GM12891 (cell line): ENCODE measurements at places on chromosomes 2 and 18.
A peak's percentile ranks its signal among the peaks of the same experiment; 100 is the strongest.

DNA sequence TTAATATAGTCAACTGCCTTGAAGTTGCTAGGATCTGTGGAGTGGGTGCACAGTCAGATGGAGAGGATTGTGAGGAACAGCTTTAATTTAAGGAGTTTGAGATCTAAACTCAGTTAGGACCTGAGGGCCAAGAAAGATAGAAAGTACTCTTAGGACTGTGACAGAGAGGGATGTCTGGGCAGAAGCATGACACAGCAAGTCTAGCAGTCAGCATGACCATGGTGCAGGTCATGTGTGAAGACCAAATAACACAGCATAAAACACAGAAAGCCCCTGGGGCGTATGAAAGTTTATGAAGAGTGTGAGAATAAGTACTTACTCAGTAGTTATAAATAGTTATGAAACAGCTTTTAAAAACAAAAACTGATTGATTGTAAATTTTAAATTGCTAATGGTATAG is 107.2 kb downstream of the GALNT1 start:
- DNase-seq = no peak

- no peak for DNase-seq
These were observed 121.7 kb upstream of the TACR1 start for GRCh38 chr2:75320898-75321598.

DNA sequence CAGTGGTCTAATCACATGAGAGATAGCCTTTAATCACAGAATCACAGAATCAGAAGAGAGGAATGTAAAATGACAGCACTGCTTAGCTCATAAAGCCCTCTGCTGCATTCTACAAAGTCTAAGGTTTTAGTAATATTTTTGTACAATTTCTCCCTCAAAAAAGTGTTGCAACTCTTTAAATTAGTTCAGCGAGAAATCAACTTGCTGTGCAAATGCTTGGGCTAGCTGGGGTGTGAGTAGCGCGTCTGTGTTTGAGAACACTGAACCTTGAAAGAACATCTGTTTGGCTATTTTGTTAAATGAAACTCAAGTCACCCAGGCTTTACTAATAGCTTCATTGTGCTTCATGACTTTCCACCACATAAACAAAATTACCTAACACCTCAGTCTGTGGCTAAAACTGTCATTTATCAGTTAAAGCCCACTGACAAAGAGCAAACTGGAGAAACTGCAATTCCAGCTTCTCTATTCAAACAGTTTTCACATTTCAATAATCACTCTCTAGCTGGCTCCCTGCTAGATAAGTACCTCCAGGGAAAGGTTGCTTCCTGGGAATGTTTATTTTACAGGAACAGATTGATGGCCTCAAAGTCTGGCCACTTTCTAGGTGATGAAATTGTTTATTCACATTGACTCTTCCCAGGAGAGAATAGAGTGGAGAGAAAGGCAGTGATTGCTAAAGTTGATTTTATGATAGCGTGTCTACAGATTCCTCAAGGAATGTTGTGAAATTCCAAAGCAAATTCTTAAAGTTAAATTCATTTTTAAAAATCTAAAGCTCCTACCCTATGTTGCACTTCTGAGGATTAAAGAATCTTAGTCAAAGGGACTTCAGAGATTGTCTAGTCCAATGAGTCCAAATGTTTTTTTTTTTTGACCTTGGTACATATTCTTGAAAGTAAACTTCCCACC is 36.0 kb upstream of the STAT1 start:
- no peak for DNase-seq

DNA sequence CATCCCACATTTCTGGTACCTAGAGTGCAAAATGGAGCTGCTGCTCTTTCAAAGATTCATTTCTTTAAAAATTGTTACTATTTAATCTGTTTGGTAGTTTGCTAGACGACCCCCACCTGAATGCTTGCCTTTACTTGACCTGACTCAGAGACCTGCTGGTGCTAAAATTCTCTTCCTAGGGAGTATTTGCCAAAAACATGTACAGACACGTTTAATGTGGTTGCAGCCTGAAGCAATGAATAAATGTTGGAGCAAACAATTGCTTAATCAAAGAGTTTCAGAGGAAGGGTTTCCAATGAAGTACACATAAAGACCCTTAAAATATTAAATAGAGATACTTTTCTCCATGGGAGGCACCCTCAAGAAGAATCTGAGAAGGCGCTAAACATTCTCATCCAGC is 734.4 kb downstream of the CBLN2 start:
- DNase-seq = no peak

DNA sequence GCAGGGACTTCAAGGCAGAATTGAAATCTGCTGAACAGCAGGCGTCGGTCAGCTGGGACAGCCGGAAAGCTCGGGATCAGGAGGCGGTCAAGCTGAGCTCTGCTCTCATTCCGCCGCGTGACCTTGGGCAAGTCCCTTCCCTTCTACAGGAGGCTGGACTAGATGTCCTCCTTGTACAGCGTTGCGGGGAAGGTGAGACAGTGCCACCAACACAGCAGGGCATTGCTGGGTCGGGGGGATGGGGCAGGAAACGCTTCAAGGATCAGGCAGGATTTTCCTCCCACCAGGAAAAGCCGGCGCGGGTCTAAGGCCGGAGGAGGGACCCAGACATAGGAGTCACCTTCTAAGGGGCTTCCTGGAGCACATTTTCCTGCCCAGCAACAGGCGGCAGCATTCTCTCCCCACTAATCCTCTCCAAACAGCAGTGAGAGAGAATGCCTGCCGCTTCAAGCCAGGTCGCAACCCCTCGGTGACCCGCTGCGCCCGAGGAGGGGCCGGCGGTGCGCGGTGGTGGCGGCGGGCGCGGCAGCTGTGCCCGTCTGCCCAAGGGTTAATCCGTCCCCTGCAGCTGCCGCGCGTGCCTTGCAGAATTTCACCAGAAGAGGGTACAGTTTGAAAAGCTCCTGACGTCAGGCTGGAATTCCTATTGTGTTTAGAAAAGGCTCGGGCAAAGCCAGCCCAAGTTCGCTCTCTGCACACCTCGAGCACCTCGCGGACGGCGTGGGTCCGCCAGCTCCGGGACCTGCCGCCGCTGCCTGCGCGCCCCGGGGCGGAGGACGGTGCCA is at the start of gene KCNF1:
KCNF1 (plus strand) TSS at position 644 of the 785 bp plus-strand sequence. CDS start 493 bp downstream, outside the sequence.
- no peak for DNase-seq

DNA sequence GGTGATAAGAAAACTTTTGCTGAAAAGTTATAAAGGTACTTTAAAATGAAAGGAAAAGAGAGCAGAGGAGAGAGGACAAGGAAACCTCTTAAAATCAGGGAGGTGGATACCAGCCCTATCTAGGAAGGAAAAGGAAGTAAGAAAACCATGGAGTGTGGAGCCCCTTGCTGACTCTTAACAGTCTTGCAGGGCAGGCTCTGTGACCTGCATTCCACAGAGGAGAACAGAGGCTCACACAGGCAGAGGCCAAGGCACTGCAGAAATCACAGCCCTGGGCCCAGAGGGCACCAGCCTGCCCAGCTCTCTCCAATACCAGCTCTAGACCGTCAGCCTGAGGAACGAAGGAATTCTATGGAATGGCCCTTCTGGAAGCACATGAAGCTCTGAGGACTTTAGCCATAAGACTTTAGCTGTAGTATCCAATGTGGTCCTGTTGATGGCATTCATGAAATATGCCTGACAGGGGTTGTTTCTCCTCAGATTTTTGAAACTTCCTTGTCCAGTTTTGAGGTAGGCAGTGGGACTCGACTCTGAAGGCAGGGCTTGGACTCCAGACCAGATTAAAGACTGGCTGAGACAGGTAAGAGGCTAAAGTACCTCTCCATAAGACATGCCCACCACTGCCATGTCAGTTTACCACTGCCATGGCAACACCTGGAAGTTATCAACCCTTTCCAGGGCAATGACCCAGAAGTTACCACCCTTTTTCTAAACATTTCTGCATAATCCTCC is 216.3 kb downstream of the ANAPC1 start:
- no peak for DNase-seq

DNA sequence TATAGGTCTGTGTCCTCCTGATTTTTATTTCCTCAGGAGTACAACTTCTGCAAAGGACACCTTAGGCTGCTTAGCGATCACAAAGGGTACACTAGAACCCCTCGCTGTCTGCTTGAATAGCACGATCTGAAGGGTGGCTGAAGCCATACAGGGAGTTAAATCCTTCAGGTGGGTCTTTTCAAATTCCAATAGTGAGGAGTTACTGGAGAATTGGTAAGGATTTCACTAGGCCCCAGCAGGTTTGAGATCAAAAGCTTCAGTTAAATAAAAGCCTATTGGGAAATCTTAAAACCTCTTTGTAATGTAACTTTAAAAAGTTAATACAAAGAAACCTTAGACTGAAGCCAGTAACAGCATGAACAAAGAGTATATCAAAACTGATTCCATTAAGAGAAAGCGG is 613.1 kb downstream of the ZEB2 start:
- no peak for DNase-seq

- DNase-seq = no peak
These were observed 172.9 kb downstream of the WDR7 start for GRCh38 chr18:56823986-56824565.

DNA sequence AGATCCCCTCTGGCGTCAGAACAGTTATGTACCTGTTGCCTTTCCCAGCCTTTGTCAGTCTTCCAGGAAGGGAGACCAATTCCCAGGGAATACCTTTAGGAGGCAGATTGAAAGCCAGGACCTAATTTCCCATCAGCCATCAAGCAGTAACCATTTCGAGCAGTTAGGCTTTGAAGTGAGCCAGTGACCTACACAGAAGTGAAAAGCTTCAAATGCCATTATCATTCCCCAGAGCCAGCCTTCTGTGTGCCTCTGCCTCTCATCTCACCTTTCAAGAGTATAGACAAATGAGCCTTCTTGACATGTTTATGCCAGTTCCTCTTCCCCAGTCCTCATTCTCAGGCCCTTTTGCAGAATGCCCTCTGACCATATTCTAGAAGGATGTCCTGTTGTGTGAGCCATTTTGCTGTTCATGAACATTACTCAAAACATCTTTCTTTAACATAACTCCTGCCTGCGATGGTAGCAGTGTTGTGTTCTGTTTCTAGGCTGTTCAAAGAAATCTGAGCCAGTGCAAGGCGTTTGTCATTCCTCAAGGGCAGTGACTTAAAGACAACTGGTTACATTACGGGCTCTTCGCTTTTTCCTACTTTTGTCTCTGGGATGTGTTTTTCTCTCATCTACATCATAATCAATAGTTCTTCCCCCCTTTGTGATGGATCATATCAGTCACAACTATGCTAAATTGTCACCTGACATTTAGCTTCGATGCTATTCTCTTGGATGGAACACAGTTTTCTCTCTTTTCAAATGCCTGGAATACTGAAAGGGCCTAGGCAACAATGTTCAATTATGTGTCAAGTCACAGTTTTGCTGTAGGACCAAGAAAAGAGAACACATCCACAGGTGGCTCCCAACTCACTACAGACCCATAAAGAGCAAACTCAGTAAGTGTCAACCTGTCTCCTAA is 138.6 kb downstream of the ALK start:
- DNase-seq = no peak

GRCh38 chr2:108370080-108370479 is 7.7 kb upstream of the SULT1C4 start:
- DNase-seq = no peak

GRCh38 chr2:71545572-71546274 is 92.4 kb downstream of the DYSF start:
- DNase-seq = peak; percentile 56

DNA sequence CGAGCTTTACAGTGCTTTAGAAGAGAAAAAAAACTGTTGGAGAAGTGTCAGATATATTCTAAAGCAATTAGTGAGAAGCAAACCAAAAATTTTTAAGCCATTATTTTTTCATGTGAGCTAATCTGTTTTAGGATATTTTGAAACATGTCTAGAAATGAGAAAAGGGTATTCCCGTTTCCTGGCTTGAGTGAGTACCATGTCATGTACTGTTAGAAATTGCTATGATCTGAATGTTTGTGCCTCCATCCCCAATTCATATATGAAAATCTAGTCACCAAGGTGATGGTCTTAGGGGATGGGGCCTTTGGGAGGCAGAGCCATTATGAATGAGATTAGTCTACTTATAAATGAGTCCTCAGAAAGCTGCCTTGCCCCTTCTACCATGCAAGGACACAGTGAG is 493.3 kb upstream of the GCFC2 start:
- DNase-seq = no peak

DNA sequence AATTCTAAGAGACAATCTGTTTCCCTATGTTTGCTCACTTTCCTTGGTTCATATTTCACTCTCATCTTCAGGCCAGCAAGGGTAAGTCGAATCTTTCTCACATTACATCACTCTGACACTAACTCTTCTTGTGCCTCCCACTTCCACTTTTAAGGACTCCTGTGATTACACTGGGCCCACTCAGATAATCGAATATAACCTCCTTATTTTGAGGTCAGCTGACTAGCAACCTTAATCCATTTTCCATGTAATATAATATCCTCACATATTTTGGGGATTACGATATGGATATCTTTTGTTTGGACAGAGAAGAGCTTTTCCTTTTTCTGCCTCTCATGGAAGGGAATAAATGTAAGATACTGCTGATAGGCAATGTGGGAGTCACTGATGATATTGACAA is 2015.7 kb upstream of the LRRTM1 start:
- DNase-seq = no peak

DNA sequence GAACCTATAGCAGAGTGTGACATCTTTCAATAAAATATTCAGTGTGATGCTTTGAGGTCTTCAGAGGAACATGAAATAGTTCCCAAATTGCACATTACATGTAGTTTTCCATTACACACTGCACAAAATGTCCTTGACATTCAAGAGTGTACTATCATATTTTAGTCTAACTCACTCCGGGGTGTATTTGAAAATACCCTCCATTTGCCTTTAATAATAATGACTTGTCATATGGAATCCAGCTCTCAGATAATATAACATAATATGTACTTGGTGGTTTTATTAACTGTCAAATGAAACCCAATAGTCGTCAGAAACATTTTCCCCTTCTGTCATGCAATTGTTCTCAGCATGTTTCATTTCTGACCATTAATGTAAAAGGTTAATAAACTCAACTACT is 176.7 kb upstream of the CDH19 start:
- no peak for DNase-seq

GRCh38 chr2:229490167-229490566 is 219.1 kb upstream of the PID1 start:
- DNase-seq = no peak

GRCh38 chr2:217489145-217489960 is 513.4 kb downstream of the TNS1 start:
- DNase-seq = no peak

DNA sequence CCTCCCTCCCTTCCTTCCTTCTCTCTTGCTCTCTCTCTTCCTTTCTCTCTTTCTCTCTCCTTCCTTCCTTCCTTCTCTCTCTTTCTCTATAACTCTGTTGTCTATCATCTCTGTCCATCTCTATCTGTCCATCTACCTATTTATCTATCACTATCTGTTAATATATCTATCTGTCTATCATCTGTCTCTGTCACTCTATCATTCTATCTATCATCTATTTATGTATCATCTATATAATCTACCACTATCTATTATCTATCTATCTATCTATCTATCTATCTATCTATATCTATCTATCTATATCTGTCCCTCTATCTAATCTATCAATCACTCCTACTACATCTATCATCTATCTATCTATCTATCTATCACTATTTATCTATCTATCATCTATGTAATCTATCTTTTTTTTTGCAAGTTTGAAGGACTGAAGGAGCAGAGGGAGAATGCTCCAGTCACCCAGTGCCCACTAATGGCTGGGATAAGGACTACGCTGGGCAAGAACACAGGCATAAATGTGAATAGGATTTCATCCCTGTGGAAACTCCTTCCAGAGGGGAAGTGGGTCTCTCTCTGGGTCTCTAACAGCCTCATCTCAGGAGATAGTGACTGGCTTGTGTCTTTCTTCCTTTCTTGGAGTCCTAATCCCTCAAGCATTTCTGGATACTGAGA is 427.0 kb downstream of the LPIN1 start:
- DNase-seq = no peak

GRCh38 chr2:148533685-148534084 is 110.9 kb upstream of the EPC2 start:
- DNase-seq = no peak
